ENCODE measurements at places on chromosomes 11 and 22. TPM values are rescaled to one million over a fixed set of nuclear protein-coding genes. Genes with fewer than 3 reads are reported as not detected.

Gene EFCAB6
- 0.23 TPM for total RNA-seq

Gene APOC3
- total RNA-seq: not detected

Gene SUSD2
- 0.07 TPM for total RNA-seq

Gene SRSF8
- total RNA-seq: 16.9 TPM

Gene RIC3
- 1.6 TPM for total RNA-seq

Gene MMP12
- total RNA-seq: not detected

Gene XKR3
- total RNA-seq: not detected

Gene ESRRA
- total RNA-seq: 47.2 TPM

Gene GPR83
- 0.12 TPM for total RNA-seq

Gene P4HA3
- 0.81 TPM for total RNA-seq

Gene PIH1D2
- total RNA-seq: 0.36 TPM

Gene BAIAP2L2
- total RNA-seq: 6.5 TPM

Gene KRTAP5-11
- not detected for total RNA-seq

Gene HEPN1
- not detected for total RNA-seq

Gene DDTL
- 2.1 TPM for total RNA-seq

Gene CCND1
- total RNA-seq: 345 TPM

Gene CLTCL1
- total RNA-seq: 5.3 TPM

Gene KRTAP5-9
- not detected for total RNA-seq

Gene PRR33
- total RNA-seq: not detected

Gene SHANK3
- 3.6 TPM for total RNA-seq

Gene CECR2
- 2.5 TPM for total RNA-seq

Gene ANO5
- 1.7 TPM for total RNA-seq

Gene TSKU
- total RNA-seq: 23.4 TPM

Gene NXPE2
- total RNA-seq: not detected

Gene LRRN4CL
- not detected for total RNA-seq

Gene LRRC32
- total RNA-seq: 0.29 TPM

Gene TMEM191C
- total RNA-seq: 3.8 TPM

Gene EXPH5
- 6.8 TPM for total RNA-seq

Gene OR10D3
- not detected for total RNA-seq

Gene SPA17
- 28.1 TPM for total RNA-seq

Gene ABCC8
- total RNA-seq: not detected

Gene ANO9
- total RNA-seq: 20.1 TPM

Gene FXYD6
- 71.2 TPM for total RNA-seq

Gene CDK2AP2
- total RNA-seq: 165 TPM

Gene CNTF
- total RNA-seq: 1.2 TPM

Gene SMIM35
- total RNA-seq: not detected

Gene RASD2
- total RNA-seq: 0.12 TPM

Gene SCARF2
- 15.0 TPM for total RNA-seq

Gene PTPN5
- 0.07 TPM for total RNA-seq

Gene ST14
- total RNA-seq: 75.5 TPM

Gene BTG4
- not detected for total RNA-seq

Gene KCNJ1
- total RNA-seq: not detected

Gene ISX
- not detected for total RNA-seq

Gene PGA5
- not detected for total RNA-seq

Gene NUDT8
- total RNA-seq: 23.4 TPM

Gene CCDC87
- 0.14 TPM for total RNA-seq

Gene GDPD4
- total RNA-seq: not detected

Gene KCNJ5
- 0.23 TPM for total RNA-seq

Gene MMP10
- 0.80 TPM for total RNA-seq

Gene OR2AG2
- 0.14 TPM for total RNA-seq

Gene FAM83F
- total RNA-seq: 3.3 TPM

Gene OR5P2
- not detected for total RNA-seq

Gene GLB1L2
- 14.7 TPM for total RNA-seq

Data from epithelial cell of proximal tubule (primary cell).